A549 treated with dexamethasone at 1 μM for 4 hours (cell line): ENCODE measurements at places on chromosomes 7 and 10. TPM values are rescaled to one million over a fixed set of nuclear protein-coding genes. Genes with fewer than 3 reads are reported as not detected.

TBXAS1 gene
- total RNA-seq = 11.8 to 15.6 TPM (median 13.3 TPM) in 5 replicates

CFAP46 gene
- total RNA-seq = 1.0 to 1.8 TPM (median 1.5 TPM) in 5 replicates

UBTD1 gene
- total RNA-seq = 15.6 to 19.5 TPM (median 19.2 TPM) in 5 replicates

OR2A7 gene
- total RNA-seq = not detected in 5 replicates

TMEM229A gene
- total RNA-seq = not detected in 5 replicates

TCAF2 gene
- 1.4 to 2.1 TPM (median 1.5 TPM) in 5 replicates for total RNA-seq

BRAT1 gene
- 18.6 to 33.1 TPM (median 32.1 TPM) in 5 replicates for total RNA-seq

CNNM2 gene
- 3.6 to 5.7 TPM (median 5.2 TPM) in 5 replicates for total RNA-seq

POR gene
- 101 to 167 TPM (median 157 TPM) in 5 replicates for total RNA-seq

MPP7 gene
- 0.02 to 0.25 TPM (median 0.12 TPM) in 5 replicates for total RNA-seq

NPC1L1 gene
- total RNA-seq = 0.06 to 0.12 TPM (median 0.09 TPM) in 5 replicates

SLC18A2 gene
- 0.02 to 0.04 TPM in 2 of 5 replicates, not detected in the others for total RNA-seq

SHOC2 gene
- total RNA-seq = 17.5 to 26.3 TPM (median 22.0 TPM) in 5 replicates

NFE2L3 gene
- total RNA-seq = 8.1 to 10.4 TPM (median 8.7 TPM) in 5 replicates

COX15 gene
- total RNA-seq = 24.9 to 36.0 TPM (median 32.8 TPM) in 5 replicates

AKR1C3 gene
- total RNA-seq = 1,052 to 1,178 TPM (median 1,142 TPM) in 5 replicates

TMEM225B gene
- total RNA-seq = 0.32 to 1.3 TPM (median 1.1 TPM) in 5 replicates

AS3MT gene
- 2.6 to 4.1 TPM (median 3.4 TPM) in 5 replicates for total RNA-seq

TRIM50 gene
- not detected in 5 replicates for total RNA-seq
